Left lung (tissue), 14 donors: ENCODE measurements at places on chromosomes 11 and 22. TPM values are rescaled to one million over a fixed set of nuclear protein-coding genes. Genes with fewer than 3 reads are reported as not detected.

The MOGAT2 gene
- total RNA-seq: not detected

The RNF121 gene
- total RNA-seq: 31.4 TPM

The EXPH5 gene
- 27.7 TPM for total RNA-seq

The USH1C gene
- total RNA-seq: not detected

The PGA5 gene
- 0.47 TPM for total RNA-seq

The LMO2 gene
- 27.8 TPM for total RNA-seq

The CCDC116 gene
- total RNA-seq: 1.1 TPM

The ACER3 gene
- 27.5 TPM for total RNA-seq

The CYB5R2 gene
- 7.9 TPM for total RNA-seq

The OR2AG2 gene
- 0.13 TPM for total RNA-seq

The PDGFD gene
- 4.0 TPM for total RNA-seq

The CHKB gene
- total RNA-seq: 75.9 TPM

The LYVE1 gene
- 90.1 TPM for total RNA-seq
